ENCODE measurements at places on chromosomes 5 and 9.

DNA sequence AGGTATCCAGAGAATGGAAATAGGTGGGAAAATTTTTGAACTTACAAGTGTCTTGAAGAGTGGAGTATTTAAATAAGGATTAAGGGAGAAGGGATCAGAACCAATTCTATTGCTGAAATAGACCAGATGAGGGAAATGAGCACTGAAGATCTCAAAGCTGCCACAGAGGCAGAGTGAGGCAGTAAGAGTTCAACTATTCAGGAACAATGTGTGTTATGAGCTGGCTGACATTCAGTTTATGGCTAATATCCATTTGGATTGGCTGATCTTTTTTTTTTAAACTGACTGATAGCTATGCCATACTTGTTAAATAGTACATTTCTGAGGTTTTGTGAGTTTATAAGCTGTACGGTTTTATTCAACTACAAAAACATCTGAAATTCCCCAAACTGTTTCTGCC, 95.3 kb upstream of the GNA14 start:
- no peak for DNase-seq

GRCh38 chr5:55338092-55338613, 30.4 kb downstream of the MTREX start:
- DNase-seq = no peak

DNA sequence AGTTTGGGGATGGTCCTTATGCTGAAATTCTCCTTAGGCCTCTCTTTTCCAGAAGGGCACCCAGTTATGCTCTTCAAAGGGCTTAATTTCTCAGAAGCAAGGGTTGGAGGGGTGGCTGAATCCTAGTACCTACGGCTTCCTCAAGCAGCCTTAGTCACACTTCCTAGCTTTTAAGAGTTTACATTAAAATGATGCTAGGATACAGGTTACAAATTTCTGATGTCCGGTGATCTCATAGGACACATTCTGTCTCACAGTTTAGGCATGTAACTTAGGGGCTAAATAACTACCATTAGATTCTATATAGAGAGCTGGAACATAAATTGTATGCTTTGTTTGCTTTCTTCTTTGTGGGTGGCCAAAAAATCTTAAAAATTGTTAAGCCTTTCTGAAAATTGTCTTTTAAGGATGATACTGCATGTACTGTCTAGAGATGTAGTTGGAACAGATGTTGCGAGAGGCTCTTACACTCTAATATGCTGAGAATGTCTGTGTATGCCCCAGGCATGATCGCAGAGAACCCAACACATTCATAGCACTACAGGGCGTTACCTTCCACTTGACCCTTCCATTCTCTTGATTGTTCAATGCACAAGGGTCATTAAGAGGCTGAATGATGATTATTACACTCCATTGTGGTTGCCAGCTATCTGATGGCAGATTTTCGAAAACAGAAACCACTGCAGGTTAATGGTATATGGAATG, 139.1 kb downstream of the TMEM38B start:
- DNase-seq = no peak

- no peak for DNase-seq
Measured at GRCh38 chr5:32714836-32715235, 3.7 kb downstream of the NPR3 start.

GRCh38 chr5:169125571-169125970, 175.4 kb downstream of the SLIT3 start:
- DNase-seq = no peak

Measured in stimulated activated CD4-positive, alpha-beta T cell treated with anti-CD3 and anti-CD28 coated beads, Interleukin-4, amount 100 ng/mL, for 4 hours (primary cell).